Sigmoid colon (tissue), 7 donors: ENCODE measurements at places on chromosomes 16 and 17. TPM values are rescaled to one million over a fixed set of nuclear protein-coding genes. Genes with fewer than 3 reads are reported as not detected.

Gene NHLRC4
- 1.5 TPM for total RNA-seq

Gene C17orf107
- total RNA-seq, result 0.71 TPM

Gene ALDH3A1
- 0.41 TPM for total RNA-seq

Gene CISD3
- 9.2 TPM for total RNA-seq

Gene FADS6
- total RNA-seq, result not detected

Gene ZG16
- total RNA-seq, result not detected

Gene CEP295NL
- total RNA-seq, result 1.3 TPM

Gene SLC6A2
- not detected for total RNA-seq

Gene KRT24
- not detected for total RNA-seq

Gene KRT32
- total RNA-seq, result not detected

Gene UMOD
- total RNA-seq, result not detected

Gene DRC7
- not detected for total RNA-seq

Gene PARD6A
- 14.7 TPM for total RNA-seq

Gene C16orf86
- total RNA-seq, result 19.1 TPM

Gene FOXC2
- total RNA-seq, result under 0.01 TPM

Gene PERCC1
- total RNA-seq, result not detected
